ENCODE measurements at places on chromosomes 4 and X.

- DNase-seq, result no peak
These were observed 646.4 kb downstream of the IL1RAPL1 start for GRCh38 chrX:29233592-29234183.

- DNase-seq, result no peak
These were observed 179.6 kb downstream of the CCSER1 start for GRCh38 chr4:90306810-90307209.

- no peak for DNase-seq
These were observed 106.6 kb upstream of the WDR44 start for GRCh38 chrX:118239178-118239870.

GRCh38 chrX:149372866-149373265, 132.2 kb downstream of the IDS start:
- DNase-seq, result no peak

DNA sequence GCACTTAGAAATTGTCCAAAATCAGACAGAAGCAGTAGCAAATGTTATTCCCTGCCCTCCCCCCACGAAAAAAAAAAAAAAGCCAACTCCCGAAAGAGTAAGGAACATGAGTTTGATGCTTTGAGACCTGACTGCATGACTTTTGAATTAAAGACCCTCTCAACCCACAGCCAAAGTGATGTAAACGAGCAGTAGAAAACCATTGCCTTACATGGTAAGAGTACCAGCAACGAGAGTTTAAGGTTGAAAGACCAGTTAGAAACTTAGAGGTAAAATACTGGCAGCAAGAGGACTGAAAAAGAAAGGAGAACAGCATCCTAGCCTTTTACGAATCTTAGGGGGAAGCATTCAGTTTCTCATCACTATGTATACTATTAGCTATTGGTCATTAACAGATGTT, 10.0 kb upstream of the ANXA10 start:
- DNase-seq, result no peak

Measured in CD4-positive, alpha-beta T cell treated with Interleukin-15 for 1 hour (primary cell).